Left renal cortex interstitium (tissue), 4 donors: ENCODE measurements at places on chromosomes 13 and 19. TPM values are rescaled to one million over a fixed set of nuclear protein-coding genes. Genes with fewer than 3 reads are reported as not detected.

PSG5 gene
- not detected for polyA plus RNA-seq

DNA sequence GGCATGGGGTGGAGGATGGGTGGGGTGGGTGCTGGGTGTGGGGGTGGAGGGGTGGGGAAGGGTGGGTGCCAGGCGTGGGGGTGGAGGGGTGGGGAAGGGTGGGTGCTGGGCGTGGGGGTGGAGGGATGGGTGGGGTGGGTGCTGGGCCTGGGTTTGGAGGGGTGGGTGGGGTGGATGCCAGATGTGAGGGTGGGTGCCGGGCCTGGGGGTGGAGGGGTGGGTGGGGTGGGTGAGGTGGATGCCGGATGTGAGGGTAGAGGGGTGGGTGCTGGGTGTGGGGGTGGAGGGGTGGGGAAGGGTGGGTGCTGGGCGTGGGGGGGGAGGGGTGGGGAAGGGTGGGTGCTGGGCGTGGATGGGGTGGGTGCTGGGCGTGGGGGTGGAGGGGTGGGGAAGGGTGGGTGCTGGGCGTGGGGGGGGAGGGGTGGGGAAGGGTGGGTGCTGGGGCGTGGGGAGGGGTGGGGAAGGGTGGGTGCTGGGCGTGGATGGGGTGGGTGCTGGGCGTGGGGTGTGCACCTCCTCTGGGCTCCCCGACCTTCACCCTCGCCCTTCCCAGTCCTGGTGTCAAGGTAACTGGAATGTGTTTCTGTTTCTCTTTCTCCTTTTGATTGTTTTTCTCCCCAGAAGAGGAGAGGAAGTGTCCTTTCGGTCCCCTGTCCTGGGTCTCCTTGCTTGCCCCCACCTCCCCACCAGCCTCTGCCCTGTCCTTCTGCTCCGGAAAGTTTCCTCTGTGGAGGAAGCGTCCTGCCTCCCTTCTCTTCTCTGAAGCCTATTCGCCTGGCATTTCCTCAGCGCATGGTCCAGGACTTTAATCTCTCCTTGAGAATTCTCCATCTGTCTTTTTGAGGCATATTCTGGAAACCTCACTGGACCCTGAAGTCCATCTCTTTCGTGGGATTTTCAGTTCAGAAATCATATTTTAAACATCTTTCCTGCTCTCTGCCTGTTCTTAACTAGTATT lies 22.9 kb upstream of the CFAP97D2 start:
- DNase-seq = no peak

RCBTB2 gene
- polyA plus RNA-seq = 57.1 TPM

DNA sequence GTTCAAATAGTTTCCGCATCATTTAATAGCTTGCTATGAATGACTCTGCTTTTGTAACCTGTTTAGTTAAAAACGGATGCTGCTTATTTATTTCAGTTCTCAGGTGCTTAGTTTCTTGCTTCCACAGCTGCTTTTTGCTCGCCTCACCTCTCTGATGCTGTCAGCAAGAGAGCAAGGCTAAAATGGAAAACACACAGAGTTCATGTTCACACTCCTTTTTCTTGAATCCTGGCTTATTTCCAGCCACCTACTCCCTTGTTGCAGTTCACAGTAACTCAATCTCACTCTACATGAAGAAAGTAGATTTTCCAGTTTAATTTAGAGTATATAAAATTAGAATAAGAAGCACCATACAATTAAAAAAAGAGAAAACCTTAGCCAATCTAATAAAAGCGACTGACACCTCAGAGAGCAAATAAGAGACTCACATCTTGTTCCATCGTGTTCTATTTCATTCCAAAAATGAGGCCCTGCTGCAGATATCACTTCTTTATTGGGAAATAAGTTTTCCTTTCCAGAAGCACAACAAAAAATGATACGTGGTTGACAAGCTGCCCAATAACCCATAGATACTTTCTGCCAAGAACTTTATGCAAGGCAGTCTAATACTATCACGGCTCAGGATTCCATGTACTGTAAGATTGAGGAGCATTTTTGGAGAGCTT lies 326.1 kb upstream of the SLITRK1 start:
- no peak for DNase-seq

GRCh38 chr13:27008733-27009132 lies 162.9 kb downstream of the USP12 start:
- DNase-seq = no peak

ADAT3 gene
- 6.4 TPM for polyA plus RNA-seq

- DNase-seq = no peak
Observed at GRCh38 chr19:873084-873483, 13.6 kb downstream of the CFD start.

SKA3 gene
- polyA plus RNA-seq = 15.1 TPM

GRCh38 chr19:36013280-36014011 lies 567 bp downstream of the ALKBH6 start:
- no peak for DNase-seq

- DNase-seq = no peak
Observed at GRCh38 chr13:106496072-106496997, 39.1 kb downstream of the EFNB2 start.

GRCh38 chr13:111115965-111116521 lies 933 bp downstream of the ARHGEF7 start:
- no peak for DNase-seq

DNA sequence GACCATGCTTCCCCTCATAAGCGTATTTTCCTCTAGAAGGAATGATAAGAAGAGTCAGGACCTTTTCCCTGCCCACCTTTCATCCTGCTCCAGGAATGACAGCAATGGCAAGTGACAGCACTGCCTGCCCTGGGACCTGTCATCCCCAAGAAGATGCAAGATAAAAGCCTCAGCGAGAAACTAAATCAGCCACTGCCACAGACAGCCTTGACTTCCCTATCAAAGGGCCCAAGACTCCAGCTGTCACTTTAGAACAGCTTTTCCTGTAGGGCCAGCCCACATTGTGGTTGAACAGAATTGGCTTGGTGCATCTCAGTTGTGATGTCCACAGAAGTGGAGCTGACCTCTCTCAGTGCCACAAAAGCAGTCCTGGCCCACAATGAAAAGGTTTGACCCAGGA lies 1.1 kb downstream of the RAB8A start:
- no peak for DNase-seq

GRCh38 chr19:12648088-12648487 lies 18.5 kb downstream of the MAN2B1 start:
- DNase-seq = no peak

GRCh38 chr19:32828139-32828538 lies 41.4 kb downstream of the SLC7A9 start:
- DNase-seq = no peak

DNA sequence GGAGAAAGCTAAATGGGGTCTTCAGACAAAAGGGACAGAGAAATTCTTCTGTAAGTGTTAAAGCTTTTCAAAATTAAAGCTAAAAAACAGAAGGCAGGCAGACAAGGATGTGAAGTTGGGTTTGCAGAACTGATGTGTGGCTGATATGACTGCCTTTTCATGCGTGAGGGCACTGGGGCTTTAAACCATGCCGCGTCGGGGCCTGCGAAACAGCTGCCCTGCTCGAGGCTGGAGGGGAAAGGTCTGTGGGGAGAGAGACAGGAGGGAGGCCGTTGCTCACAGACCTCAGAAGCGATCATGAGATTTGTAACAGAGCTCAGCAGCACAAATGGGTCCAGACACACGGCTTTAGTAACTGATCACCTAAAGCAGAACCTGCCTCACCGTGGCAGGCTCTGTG lies 23.5 kb downstream of the CAPS start:
- no peak for DNase-seq

YJEFN3 gene
- polyA plus RNA-seq = 13.5 TPM

DNA sequence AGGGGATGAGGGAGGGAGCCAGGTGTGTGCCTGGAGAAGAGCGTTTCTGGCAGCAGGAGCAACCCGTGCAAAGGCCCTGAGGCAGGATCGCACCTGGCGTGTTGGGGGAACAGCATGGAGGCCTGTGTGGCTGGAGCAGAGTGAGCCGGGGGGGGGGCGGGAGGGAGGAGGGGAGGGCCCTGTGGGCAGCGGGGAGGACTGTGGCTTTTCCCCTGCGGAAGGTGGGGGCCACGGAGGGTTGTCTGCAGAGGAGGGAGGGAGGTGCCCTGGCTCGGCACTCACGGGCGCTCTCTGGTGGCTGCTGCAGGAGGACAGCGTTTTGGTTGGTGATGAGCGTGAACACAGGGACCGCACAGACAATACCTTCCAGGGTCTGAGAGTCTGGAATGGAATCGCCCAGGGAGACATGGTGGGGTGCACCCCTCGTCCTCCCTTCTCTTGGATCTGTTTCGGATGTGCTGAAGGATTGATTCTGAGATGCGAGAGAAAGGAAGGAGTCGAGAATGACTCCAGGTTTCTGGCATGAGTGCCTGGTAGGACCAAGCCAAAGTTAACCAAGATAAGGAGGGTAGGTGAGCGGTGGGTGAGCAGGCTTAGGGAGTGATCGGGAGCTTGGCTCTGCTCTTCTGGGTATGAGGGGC lies 6.5 kb downstream of the RAB11B start:
- no peak for DNase-seq
